Bronchial epithelial cell (primary cell): ENCODE measurements at places on chromosomes 1 and 21.

DNA sequence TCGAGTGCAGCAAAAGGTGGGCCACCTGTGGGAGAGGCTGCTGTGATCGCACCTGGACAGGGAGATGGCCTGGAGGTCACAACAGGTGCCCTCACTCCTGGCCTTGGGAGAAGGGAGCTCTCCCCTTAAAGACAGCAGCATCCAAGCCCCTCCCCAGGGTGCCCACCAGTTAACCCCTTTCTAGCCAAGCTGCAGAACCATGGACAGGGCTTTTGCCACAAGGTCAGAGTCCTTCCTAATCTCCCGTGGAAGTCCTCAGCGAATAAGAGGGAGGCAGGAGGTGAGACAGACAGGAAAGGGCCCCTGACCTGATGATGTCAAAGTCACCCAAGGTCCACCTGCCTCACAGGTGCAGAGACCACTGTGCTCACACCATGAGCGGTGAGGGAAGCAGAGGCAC lies 1.7 kb downstream of the CNTN2 start:
- no peak for DNase-seq

GRCh38 chr1:67241200-67241746 lies 66.4 kb upstream of the IL12RB2 start:
- DNase-seq: no peak

DNA sequence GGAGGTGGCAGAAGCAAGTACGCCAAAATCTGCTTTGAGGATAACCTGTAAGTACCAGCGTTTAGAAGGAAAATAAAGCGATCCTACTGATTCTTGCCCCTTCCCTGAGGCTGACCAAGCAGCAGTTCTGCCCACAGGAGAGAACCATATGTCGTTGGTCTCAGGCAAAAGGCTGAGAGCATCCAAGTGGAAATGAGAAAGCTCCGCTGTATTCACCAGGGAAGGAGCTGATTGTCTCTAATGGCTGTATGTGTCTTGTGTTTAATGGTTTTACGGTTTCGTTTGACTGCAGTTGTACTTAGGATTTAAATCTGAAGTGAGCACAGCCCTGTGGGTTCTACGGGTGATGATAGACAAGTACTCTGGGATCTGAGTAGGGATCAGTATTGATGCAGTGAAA lies 21.9 kb downstream of the FAM3B start:
- DNase-seq: no peak

- DNase-seq: peak; percentile 58
These were observed 1.0 kb downstream of the PLPP3 start for GRCh38 chr1:56578138-56578962.

DNA sequence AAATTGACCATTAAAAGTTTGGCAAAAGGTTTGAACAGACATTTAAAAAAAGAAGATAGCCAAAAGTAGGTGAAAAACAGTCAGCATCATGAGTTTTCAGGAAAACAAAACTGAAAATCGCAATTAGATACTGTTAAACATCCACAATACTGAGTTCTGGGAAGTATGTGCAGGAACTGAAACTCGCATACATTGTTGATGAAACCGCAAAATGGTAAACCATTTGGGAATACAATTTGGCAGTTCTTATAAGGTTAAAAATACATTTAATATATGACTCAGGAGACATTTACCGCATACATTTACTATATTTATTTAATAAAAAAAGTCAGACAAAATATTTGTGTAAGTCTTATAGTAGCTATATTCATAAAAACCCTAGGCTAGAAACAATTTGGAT lies 393.2 kb downstream of the COL11A1 start:
- no peak for DNase-seq

DNA sequence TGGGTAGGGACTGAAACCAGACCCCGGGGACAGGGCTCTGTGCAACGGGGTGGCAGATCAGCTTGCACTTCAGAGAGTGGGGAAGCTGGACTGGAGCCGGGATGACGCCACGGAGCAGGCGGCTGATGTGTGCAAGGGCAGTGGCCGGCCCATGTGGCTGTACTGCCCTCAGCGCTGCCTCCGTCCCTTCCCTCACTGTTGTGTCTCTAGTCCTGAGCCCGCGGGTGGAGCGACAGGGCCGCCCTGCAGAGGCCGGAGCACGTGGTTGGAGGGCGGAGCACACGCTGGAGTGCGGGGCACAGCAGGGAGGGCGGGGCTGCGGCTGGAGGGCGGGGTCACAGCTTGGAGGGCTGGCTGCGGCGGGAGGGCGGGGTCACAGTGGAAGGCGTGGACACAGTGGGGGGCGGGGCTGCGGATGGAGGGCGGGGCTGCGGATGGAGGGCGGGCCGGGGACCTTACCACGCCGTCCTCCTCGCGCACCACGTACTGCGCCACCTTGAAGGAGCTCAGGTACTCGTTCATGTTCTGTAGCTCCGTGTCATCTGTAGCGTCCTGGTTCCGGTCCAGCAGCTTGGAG lies 52.4 kb downstream of the CHD5 start:
- peak; percentile 43 for DNase-seq

- DNase-seq: no peak
These were observed 41.0 kb upstream of the GPR88 start for GRCh38 chr1:100496896-100497295.

DNA sequence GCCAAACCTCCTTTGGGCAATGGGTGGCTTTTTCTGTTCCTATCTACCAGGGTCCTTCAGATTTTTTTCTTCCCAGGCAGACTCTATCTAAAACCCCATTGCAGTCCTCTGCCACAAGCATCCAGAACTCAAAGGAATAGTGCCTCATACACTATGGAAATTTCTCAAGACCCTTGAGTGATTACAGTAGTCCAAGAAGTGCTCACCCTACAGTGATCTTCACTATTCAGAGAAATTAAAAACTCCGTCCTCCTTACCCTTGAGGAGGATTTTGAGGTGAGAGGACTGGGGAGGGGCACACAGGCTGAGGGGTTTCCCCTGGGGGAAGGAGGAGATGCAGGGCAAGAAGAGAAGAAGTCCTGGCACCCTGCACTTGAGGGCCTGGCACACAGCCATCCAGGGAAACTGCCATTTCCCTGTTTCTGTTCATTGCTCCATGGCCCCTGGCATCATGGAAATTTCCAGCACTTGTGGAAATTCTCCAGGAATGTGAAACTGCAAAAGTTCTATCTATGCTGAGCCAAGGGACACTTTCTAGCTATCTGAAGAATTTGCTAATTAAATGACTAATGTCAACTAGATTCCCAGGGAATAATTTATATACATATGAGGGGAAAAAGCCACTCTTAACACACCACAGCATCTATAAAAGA lies 102.5 kb upstream of the ATP1B1 start:
- no peak for DNase-seq

- DNase-seq: no peak
These were observed 32.8 kb upstream of the IL19 start for GRCh38 chr1:206737729-206738201.

- peak; percentile 41 for DNase-seq
These were observed 74.1 kb downstream of the VCAM1 start for GRCh38 chr1:100793659-100794058.

DNA sequence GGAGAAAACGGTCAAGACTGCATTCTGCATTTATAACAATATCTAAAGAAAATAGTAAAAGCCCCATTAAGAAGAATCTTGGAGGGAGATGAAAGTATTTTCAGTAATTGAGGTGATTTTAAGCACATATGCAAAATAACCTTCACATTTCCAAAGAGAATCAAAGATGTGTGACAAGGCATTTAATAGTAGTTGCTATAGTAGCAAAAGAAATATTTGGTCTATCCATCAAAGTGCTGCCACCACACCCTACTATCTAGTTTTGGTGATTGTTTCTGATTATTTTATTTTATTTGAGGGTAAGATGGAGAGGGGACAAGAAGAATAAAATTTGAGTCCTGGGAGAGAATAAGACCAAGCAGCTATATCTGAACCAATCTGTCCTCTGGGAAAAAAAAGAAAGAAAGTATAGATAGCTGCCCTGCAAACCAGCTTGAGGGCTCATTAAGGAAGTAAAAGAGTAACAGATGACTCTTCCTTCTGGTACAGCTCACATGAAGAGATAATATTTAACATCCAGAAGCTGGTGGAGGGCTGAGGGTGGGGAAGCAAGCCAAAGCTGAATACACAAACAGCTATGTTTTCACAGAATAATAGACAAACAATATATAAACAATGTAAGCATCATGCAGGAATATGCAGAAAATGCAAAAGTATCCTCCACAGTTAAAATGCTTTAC lies 47.2 kb upstream of the RASAL2 start:
- DNase-seq: no peak

DNA sequence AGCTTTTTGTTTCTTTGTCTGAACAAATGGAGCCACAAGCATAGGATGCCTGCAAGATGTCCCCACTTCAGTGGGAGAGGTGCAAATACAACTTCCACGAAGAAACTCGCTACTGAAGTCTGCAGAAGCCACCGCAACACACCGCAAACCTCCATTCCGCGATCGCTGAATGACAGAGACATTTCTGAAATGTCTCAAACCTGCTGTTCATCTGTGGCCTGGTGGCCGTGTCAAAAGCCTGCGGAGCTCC lies 1.0 kb downstream of the TP53BP2 start:
- peak; percentile 31 for DNase-seq

GRCh38 chr21:42405064-42406013 lies 1.6 kb downstream of the UBASH3A start:
- DNase-seq: no peak

DNA sequence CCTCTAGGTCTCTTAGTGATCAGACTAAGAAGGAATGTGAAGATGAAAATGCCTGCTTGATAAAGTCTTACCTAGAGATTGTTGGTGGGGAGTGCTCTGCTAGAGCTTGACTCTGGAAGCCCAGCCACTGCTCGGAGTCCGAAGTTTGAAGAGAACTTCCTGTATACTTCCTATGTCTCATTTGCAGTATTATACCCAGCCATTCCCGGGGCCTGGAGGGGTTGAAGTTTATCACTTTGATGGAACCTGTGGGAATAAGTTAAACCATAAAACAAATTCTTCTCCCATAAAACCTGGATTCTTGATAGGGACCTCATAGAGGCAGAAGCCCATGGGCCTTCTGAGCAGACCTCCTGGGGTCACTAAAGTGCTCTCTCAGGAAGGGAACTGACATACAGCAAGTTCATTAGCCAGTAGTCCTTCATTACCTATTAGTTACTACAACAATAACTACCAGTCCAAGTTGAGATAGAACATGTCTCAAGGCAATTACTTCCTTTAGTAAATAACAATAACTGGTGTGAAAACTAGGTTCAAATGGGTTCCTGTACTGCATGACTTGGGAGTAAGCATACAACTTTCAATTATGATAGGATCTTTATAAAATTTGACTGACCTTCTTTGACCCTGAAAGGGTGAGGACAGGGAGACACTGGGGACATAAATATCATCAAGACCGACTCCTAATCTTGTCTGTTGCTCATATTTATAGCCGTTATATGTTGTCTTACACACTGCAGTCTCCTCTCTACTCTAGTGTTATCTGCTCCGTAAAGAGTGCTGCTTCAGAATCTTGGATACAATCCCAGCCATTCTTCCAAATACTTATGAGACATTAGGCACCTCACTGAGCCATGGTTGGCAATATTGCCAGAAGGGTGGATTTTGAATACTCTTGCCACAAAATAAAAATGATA lies at the start of gene OR6N1:
OR6N1 (minus strand) TSS at position 246 of the 917 bp plus-strand sequence. CDS start 5,513 bp downstream, outside the sequence.
- DNase-seq: no peak

- no peak for DNase-seq
These were observed 5.7 kb upstream of the SOAT1 start for GRCh38 chr1:179287946-179288345.

DNA sequence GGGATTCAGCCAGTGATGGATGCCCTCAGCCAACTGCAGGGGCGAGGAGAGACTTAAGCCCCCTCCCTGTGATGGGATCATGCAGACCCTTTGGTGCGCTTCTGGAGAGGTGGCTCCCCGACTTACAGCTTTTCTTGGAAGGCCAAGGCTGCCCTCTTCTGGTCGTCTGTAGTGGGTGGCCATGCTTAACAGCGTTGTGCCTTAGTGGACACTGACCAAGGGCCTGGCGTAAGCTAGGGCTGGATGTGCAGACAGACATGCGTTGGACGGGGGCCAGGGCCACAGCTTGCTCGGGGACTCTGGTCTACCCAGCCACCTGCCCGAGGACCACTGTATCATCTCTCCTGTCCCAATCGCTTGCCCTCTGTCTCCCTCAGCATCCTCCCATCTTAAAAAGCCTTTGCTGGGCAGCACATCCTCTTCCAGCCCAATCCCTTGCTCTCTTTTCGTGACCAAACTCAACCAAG lies 5.5 kb downstream of the AZIN2 start:
- DNase-seq: peak; percentile 60

- no peak for DNase-seq
These were observed 381.1 kb downstream of the ADGRL2 start for GRCh38 chr1:82181846-82182245.

DNA sequence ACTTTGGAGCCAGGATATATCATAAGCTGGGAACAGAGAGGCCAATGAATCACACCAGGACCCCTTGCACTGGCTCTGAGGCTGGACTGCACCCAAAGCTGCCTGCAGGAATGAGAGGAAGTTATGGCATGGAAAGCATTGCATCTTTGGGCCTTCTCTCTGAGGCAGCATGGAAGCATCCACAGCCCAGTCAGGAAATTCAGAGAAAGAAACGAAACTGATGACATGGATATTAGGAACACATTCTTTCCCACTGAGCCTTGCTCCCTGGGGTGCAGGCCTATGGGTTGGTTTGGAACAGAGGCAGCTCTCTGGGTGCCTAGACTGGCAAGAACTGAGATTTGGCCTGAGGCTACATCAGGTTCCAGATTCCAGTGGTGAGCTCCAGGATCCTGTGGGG lies 98.6 kb downstream of the NGF start:
- DNase-seq: no peak

DNA sequence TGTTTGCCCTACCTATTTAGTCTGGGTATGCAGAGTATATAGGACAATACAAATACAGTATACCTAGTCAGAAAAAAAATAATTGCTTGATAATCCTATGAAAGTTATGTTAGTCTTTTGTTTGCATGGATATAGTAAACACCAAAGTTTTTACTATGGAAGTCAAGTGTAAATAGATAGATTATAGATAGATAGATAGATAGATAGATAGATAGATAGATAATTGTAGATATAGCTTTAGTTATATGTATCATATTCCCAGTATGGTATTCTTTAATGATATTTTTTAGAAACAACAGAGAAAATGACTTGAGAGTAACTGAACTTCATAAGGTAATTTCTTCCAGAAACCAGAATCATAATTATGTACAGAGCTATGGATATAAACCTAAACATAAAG lies 158.2 kb downstream of the NCAM2 start:
- no peak for DNase-seq

- DNase-seq: no peak
These were observed 242.1 kb upstream of the JUN start for GRCh38 chr1:59025898-59026426.

DNA sequence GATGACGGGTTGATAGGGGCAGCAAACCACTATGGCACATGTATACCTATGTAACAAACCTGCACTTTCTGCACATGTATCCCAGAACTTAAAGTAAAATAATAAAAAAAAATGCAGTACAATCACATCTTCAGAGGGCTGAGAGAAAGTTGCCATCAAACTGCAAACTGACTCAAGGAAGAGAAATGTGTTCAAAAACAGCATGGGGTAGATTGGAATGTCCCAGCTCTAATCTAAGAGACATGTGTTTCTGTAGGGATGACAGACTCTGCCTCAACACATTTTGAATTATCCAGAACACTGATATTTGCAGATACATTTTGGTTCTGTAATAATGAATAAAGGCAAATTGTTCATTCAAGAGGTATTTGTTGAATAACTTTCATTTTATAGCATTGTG lies 171.2 kb upstream of the RUNX1 start:
- no peak for DNase-seq

- no peak for DNase-seq
These were observed 112.6 kb upstream of the B3GALT2 start for GRCh38 chr1:193299038-193299437.

GRCh38 chr1:201359873-201360210 lies 17.6 kb downstream of the TNNT2 start:
- no peak for DNase-seq

GRCh38 chr1:36783475-36783874 lies 250.8 kb downstream of the GRIK3 start:
- DNase-seq: no peak
